ENCODE measurements at places on chromosomes 12 and 14.

- DNase-seq, result no peak
Measured at GRCh38 chr12:11694528-11694927, 45.1 kb downstream of the ETV6 start.

GRCh38 chr12:76176940-76177339 lies 92.5 kb upstream of the NAP1L1 start:
- DNase-seq, result no peak

DNA sequence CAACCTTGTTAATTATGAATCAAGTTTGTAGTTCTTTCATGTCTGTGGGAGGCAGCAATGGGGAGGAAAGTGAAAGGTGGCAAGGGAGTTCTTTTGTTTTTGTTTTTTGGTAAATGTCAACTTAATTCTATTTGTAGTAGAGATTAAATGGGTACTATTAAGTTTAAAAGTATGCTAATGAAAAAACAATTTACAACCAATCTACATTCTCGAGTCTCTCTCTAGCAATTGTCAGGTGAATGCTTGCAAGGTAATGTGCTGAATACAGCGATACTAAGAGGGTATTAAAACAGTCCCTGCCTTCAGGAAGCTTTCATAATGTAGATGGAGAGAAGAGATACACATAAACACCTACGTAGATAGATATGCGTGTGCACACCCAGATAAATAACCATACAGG lies 1.6 kb upstream of the DACT1 start:
- no peak for DNase-seq

- DNase-seq, result no peak
Measured at GRCh38 chr14:59458486-59458885, 6.7 kb downstream of the GPR135 start.

GRCh38 chr14:22510527-22511110 lies 78.4 kb downstream of the DAD1 start:
- no peak for DNase-seq

- DNase-seq, result no peak
Measured at GRCh38 chr12:106123551-106124081, 15.1 kb downstream of the NUAK1 start.
